A549 (cell line): ENCODE measurements at places on chromosomes 5 and 9.
A peak's percentile ranks its signal among the peaks of the same experiment; 100 is the strongest.

- DNase-seq, result peak; percentile 31
These were observed 494 bp downstream of the CERT1 start for GRCh38 chr5:75510836-75511434.

- no peak for DNase-seq
These were observed 63.9 kb downstream of the SAXO1 start for GRCh38 chr9:18969128-18969527.

- DNase-seq, result no peak
These were observed 17.9 kb downstream of the STARD4 start for GRCh38 chr5:111494355-111494999.

DNA sequence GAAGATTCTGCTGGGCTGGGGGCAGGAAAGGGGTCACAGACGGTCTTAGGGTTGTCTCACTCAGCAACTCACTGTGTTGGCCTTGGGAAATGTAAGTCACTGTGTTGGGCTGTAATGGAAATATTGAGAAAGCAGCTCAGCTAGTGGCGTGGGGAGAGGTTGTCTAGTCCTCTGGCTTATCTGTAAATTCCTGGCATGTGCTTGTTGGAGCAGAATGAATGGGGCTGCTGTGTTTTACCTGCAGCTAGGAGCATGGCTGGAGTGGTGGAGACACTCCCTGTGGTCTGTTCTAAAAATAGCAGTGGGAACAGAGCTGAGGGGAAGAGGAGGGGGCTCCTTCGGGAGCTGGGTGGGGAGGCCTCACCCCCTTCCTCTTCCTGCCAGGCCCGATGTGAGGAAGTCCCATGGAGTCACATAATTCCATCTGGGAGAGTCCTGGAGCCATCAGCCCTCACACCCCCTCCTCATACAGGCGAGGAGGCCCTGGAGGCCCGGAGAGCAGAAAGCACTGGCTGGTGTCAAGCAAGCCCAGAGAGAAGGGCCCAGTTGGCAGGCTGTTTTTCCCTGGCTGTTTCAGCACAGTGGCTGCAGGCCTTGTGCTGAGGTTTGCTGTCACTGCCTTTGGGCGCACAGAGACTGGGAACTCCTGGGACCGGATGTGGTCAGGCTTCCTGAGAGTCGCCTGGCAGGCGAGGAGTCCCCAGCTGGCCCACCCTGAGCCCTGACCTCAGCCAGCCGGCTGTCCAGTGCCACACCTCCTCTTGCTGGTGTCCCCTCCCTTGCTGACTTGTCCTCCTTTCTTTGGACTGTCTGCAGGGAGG lies 84.9 kb downstream of the RGS3 start:
- DNase-seq, result no peak

DNA sequence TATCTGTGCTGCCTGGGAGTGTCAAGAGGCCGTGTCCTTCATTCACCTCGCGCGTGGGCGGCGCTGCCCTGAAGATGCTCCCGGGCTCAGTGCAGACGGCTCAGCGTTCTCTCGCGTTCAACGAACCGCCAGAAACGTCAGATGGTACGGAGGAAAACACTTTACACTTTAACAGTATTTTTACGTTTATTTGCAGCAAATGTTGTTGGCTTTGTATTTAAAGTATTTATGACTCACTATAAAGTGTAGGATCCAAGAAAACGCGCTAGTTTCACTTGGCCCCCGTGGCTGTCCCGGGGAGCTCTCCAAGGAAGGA lies 544 bp upstream of the ERCC6L2 start:
- peak; percentile 18 for DNase-seq

GRCh38 chr5:136067422-136067821 lies 38.6 kb downstream of the TGFBI start:
- no peak for DNase-seq

DNA sequence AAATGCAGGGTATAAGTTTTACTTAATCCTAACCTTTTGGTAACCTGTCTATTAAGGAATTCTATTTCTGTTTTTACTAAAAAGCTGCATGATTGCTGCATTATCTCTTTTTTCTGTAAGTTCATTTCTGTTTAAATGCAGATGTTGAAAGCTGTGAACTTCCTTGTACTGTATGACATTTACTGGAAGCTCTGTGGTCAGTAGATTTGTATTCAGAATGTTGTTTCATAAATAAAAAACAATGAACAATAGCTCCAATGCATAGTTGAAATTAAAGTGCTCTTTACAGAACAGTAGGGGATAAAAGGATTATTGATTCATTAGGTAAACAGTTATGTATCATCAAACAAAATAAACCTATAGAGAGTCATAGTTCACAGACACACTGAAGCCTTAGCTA lies 46.5 kb upstream of the FKTN start:
- no peak for DNase-seq

DNA sequence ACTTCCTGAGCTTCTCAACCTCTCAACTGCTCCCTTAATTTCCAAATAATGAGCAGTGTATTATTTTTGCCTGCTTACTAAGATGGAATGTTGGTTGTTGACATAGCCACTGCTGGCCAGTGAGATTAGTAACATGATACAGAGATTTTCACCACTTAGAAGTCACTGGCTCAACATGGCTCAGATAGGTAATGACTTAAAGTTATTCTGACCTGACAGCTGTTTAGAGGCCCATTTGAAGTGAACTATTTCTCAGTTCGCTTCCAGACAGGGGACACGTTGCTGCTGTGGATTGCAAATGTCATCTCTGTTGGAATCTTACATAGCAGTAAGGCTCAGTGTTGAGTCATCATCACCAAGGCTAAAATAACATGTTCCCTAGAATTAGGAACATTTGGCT lies 490.2 kb downstream of the TLE4 start:
- DNase-seq, result peak; percentile 4

- DNase-seq, result no peak
These were observed 1.7 kb downstream of the PTGDS start for GRCh38 chr9:136978865-136979544.

GRCh38 chr9:92432972-92433548 lies 8.8 kb upstream of the OMD start:
- DNase-seq, result no peak

DNA sequence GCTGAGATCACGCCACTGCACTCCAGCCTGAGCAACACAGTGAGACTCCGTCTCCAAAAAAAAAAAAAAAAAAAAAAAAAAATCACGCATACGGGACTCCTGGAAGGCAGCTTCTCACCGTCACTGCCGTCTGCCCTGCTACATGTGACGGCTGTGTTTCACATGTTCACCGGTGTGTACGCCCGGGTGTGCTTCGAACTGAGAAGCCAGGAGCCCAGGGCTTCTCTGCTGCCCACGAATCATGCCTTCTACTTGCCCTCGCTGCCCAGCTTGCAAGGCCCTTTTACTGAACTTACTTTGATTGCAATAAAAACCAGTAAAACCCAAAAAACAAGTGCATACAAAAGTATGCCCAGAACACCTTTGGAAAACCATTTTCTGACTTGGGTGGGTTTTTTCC lies 5.8 kb upstream of the NKD2 start:
- DNase-seq, result no peak

DNA sequence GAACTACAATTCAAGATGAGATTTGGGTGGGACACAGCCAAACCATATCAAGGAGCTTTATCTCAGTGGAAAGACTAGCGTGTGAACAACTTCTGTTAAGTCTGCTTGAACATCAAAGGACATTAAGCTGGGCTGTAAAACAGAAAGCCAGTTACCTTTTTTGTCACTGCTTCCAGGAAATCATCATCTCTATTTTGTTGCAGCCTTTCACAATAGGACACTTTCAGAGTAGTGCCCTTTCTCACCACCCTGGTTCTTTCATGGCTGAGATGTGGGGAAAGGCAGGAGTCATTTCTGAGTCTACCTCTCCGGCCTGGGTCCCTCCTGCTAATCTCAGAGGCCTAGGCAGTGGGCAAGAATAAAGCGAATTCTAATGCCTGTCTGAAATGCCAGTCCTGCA lies 96.2 kb upstream of the PPP1R2B start:
- DNase-seq, result no peak

DNA sequence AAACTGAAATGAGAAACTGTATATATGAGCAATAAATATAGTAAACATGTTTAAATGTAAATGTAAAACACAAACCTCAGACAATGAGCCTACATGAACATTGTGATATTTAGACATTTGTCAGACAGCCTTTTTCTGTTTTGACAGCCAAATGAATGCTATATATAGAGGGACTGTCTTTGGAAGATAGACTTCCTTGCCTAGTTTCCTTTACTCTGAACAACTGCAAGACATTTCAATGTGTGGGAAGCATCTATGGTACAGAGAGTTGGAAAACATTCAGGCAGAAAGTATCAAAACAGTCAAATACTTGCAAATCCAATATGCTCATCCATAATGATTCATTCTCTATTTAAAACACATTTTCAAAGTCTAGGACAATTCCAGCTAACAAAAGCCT lies 31.7 kb upstream of the TUSC1 start:
- no peak for DNase-seq

DNA sequence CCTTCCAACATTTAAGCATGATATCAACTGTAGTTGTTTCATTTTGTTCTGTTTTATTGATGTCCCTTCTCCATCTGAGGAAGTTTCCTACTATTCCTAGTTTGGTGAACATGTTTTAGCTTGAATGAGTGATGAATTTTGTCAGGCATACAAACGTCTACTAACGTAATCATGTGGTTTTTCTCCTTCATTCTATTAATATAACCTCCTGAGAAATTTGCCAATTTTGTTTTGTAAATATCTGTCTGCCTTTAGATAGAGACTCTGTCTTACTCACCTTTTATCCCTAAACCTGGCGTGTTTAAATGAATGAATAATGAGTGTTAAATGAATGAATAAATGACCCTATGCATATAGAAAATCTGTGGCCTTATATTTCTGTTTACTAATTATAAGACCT lies 26.5 kb upstream of the NREP start:
- no peak for DNase-seq

DNA sequence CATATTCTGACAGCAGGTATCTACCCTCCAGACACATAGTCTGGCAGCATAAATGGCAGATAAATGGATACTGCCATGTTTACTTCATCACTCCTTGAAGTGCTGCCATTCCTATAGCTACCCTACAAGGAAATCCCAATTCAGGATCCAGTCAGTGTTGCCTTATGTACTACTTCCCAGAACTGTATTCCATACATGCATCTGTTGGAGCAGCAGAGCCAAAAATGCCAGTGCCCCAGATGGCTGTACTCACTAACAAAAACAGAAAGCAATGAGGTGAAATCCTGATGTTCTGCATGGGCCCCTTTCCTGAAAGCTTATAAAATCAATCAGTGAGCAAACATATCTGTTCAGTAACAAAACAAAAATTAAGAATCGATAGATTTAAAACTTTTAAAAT lies 490.0 kb upstream of the COX7C start:
- DNase-seq, result no peak

DNA sequence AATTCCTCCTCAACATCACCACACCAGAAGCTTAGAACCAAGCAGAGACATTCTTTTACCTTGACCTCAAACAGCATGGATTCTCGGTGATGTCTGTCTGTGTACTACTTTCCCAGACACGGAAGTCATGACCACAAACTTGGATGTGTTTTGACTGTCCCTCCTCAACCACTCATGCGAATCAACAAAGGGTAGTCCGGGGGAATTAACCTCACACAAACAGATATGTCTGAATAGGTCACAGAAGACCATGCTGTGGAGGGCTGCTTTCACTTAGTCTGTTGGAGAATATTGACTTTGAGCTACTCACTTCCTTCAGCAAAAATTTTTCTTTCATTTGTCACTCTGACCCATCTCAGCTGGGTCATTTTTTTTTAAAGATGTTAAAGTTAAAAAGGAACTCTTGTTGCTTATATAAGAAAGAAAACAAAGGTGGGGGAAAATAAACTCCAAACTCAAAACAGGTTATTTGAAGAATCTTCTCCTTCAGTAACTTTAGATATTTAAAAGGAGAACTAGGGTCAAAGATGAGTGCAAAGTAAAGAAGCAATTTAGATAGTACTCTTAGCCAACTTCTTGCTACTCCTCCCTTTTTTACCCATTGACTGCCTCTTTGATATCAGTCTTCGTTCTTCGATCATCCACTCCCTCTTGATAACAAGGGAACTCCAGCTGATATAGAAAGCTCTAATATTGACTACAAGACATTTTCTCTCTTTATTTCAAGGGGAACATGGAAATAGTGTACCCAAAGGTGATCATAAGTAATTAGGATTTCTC lies 343.4 kb upstream of the CDH6 start:
- peak; percentile 22 for DNase-seq

- peak; percentile 48 for DNase-seq
These were observed 108.5 kb downstream of the NFIB start for GRCh38 chr9:14205463-14205862.

- DNase-seq, result no peak
These were observed 571.1 kb upstream of the ZNF608 start for GRCh38 chr5:125317536-125317995.

- no peak for DNase-seq
These were observed 23.3 kb upstream of the SMIM32 start for GRCh38 chr5:136216230-136216629.

DNA sequence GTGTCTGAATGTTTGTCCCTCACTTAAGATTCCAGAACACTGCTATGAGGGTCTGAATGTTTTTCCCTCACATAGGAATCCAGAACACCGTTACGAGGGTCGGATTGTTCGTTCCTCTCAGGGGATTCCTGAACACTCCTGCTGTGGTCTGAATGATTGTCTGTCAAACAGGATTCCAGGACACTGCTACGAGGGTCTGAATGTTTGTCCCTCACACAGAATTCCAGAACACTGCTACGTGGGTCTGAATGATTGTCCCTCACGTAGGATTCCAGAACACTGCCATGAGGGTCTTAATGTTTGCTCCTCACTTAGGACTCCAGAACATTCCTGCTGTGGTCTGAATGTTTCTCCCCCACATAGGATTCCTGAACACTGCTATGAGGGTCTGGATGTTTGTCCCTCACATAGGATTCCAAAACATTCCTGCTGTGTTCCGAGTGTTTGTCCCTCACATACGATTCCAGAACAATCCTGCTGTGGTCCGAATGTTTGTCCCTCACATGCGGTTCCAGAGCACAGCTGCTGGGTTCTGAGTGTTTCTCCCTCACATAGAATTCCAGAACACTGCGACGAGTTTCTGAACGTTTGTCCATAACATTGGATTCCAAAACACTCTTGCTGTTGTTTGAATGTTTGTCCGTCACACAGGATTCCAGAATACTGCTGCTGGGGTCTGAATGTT lies 199.5 kb downstream of the FOXD4L6 start:
- no peak for DNase-seq

GRCh38 chr9:114216081-114216480 lies 60.7 kb downstream of the COL27A1 start:
- DNase-seq, result no peak

- DNase-seq, result no peak
These were observed 19.5 kb upstream of the IRF1 start for GRCh38 chr5:132510076-132510475.

- DNase-seq, result no peak
These were observed 219.9 kb upstream of the NFIL3 start for GRCh38 chr9:91643481-91644077.

DNA sequence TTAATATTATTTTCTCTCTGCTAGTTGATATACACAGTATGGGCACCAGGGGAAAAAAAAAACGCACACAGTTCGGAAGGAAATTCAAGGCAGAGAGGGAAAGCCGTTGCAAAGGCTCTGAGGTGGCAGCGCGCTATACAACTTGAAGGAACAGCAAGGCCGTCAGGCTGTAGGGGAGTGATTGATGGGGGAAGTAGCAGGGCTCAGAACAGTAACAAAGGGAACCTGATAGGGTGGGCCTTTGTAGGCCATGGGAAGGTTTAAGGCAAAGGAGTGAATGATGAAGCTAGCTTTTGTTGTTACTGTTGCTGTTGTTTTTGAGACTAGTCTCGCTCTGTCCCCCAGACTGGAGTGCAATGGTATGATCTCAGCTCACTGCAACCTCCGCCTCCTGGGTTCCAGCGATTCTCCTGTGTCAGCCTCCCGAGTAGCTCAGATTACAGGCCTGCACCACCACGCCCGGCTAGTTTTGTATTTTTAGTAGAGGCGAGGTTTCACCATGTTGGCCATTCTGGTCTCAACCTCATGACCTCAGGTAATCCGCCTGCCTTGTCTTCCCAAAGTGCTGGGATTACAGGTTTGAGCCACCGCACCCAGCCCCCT lies 27.0 kb downstream of the AQP7 start:
- DNase-seq, result no peak
